ENCODE measurements at places on chromosomes 2 and 18.

GRCh38 chr2:179818546-179818945, 42.9 kb downstream of the ZNF385B start:
- no peak for DNase-seq

- no peak for DNase-seq
Observed at GRCh38 chr18:49874238-49874637, 60.9 kb upstream of the ACAA2 start.

DNA sequence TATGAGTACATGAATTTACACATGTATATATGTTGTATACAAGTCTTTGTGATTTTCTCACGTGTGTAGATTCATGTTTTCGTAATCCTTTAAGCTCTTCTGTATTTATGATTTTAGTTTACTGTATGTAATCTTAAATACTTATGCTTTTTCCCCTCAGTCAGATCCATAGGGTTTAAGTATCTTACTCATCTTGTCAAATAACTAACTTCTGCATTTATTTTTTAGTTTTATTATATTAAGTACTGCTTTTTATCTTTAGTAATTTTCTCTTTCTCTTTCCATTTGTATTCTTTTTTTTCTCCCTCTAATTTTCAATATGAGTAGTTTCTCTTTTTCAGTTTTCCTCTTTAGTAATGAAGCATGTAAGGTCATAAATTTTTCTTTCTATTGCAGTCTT, 179.4 kb downstream of the LCLAT1 start:
- no peak for DNase-seq

GRCh38 chr2:28895189-28895893, 874 bp downstream of the WDR43 start:
- DNase-seq, result peak; percentile 61

- no peak for DNase-seq
Observed at GRCh38 chr18:35770376-35771014, 189.0 kb downstream of the GALNT1 start.

- DNase-seq, result no peak
Observed at GRCh38 chr18:45353530-45353929, 261.7 kb upstream of the SLC14A2 start.

DNA sequence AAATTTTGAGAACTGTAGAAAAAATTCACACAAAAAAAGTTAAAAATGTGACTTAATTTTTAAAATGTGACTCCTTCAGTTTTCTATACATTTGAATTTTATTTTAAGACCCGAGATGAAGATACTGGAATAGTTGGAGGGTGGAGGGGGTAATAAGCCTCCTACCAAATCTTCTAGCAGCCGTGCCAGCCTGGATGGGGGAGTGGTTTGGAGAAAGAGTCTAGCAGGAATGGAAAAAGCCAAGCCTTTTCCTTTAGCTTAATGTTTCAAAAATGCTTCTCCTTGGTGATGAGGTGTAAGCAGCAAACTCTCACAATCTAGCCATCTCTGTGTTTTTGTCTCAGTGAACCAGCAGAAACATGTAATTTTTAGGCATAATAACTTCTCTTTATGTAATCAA, 14.7 kb downstream of the CASP8 start:
- no peak for DNase-seq

- no peak for DNase-seq
Observed at GRCh38 chr2:110820128-110820527, 87.8 kb downstream of the ACOXL start.

DNA sequence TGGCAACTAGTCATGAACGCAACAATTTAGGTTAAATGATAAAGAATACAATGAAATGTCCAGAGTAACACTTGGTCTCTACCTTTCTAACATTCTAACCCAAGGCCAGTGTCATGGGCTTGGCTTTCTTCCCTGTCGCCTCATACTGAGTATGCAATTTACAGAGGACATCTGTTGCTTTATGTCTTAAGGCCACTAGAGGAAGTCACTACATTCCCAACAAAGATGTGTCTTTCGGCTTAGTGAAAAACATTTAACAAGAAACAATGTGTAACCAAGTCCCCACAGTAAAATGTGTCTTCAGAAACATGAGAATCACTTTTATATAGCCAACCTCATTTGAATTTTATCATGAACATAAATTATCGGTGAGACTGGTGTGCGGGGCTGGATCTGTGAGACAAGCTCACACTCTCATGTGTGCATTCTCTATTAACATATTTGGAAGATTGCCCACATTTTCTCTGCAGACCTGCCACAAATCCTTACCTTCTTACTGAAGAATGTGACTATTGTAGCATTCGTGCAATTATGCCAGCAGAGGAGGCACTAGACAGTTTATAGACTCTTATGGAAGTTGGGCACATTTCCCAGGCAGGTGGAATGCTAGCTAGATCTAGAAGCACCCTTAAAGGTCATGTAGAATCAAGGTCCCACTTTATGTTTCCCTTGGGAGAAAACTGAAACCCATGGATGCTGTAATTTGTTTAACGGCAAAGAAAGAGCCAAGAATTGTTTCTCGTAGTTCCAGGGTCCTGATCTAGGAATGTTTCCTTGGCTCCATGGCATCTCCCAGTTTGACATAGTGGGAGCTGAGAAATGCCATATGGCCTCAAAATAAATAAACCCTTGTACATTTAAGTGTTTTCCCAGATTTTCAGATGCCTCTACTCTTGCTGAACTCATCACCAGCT, 101.8 kb downstream of the CD226 start:
- DNase-seq, result no peak

- DNase-seq, result no peak
Observed at GRCh38 chr2:83826577-83826976, 632.5 kb downstream of the SUCLG1 start.

GRCh38 chr2:198273660-198274059, 469.3 kb downstream of the PLCL1 start:
- DNase-seq, result no peak

DNA sequence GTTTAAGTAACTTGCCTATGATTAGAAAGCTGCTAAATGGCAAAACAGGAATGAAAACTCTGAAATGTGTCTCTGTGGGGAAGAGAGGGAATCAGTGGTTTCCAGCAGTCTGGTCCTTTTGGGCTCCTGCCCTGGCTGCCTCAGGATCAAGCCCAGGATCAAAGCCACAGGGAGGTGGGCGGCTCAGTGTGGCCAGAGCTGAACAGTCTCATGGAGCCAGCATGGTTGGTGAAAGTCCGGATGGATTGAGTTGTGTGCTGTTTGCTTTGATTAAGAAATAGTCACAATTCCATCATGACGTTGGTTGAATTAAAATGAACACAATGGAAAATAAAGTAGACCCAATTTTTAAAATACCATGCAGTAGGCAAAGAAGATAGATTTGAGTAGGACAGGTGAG, 344.2 kb downstream of the LPIN1 start:
- DNase-seq, result no peak

DNA sequence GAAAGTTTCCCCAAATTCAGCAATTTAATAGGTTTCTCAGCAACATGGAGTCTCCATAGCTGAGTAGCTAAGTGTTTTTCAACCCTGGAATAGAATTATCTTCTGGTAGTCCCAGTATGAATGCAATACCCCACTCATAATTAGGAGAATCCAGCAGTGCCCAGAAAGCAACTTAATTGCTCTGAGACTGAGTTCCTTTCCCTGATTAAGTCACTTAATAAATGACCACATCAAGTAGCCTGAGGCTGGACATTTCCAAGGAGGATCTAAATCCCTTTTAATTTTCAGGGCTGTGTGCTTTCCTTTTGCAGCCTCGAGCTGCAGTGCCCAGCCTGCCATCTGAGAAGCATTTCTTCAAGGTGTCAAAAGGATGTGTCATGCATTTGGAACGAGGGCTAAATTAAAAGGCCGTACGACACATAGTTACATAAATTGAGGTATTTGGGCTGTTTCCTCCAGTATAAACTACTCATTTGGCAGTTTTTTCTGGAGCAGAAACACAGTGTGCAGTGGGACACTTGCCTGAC, 17.7 kb upstream of the SIX2 start:
- no peak for DNase-seq

- DNase-seq, result no peak
Observed at GRCh38 chr2:24276349-24276899, 83.9 kb downstream of the ITSN2 start.

- no peak for DNase-seq
Observed at GRCh38 chr2:217798743-217799562, 203.8 kb downstream of the TNS1 start.

DNA sequence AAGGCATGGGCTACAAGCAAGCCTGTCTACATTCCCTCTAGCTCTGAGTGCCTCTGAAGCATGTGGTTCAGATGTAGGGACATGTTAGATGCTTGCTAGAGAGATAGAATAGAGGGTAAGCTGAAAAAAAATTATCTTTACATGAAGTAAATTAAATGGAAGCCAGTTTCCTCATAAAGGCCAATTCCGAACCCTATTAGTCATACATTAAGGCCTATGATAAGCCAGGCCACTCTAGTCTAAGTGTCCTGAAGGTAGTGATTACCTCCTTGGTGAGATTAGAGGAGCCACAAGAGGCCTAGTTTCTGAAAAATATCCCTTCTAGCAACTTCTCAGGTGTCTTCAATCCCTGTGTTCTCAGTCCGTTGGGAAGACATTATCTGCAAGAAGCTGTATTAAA, 72.4 kb upstream of the NPAS2 start:
- DNase-seq, result no peak

DNA sequence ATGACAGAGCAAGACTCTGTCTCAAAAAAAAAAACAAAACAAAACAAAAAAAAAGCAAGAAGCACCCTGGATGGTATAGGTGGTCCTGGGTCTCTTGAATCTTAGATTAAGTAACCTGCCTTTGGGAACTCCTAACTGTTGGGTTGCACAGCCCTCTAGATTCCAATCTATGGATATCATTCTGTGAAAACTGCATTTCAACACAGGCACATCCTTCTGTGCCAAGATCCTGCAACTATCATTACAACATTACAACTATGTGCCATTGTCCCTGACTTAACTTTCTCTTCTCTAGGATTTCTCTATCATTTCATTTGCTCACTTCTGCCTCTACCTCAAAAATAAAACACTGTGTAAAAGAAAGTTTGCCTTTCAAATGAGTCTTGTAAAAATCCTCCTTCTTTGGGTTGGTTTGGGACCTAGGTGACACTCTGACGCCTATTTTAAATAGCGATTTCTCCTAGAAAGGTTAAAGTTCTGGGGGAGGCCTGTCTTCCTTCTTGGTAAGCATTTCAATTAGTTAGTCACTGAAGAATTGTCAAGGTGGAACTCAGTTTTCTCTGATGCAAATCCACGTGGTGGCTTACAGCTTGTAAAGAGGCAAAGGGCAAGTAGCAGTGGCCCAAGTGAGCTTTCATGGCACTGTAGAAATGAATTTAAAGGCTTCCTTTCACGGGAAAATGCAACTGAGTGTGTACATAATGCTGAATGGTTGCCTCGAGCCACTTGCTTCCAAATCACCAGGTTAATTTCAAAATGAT, 9.2 kb downstream of the LGALSL start:
- DNase-seq, result no peak

DNA sequence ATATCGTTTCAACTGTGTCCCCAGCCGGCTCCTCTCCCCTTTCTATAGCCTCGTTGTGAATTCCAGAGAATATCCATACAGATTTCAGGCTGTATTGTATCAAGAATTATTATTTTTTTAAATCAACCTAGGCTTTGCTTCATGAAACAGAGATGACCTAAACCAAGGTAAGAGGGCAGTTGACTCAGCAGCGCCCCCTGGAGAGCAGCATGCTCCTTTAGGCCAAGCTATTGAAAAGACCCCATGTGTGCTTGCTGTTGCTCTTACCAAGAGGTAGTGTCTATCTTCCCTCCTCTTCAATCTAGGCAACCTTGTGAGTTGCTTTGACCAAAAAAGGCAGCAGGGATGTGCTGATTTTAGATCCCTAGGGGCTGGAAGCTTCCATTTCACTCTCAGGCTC, 426.7 kb upstream of the SMIM21 start:
- no peak for DNase-seq

GRCh38 chr2:143261986-143262385, 132.8 kb downstream of the ARHGAP15 start:
- peak; percentile 45 for DNase-seq

GRCh38 chr2:45344502-45344901, 266.6 kb downstream of the SRBD1 start:
- DNase-seq, result no peak

GRCh38 chr18:74463254-74463653, 6.1 kb upstream of the DIPK1C start:
- no peak for DNase-seq

GRCh38 chr2:120951693-120952092, 216.0 kb downstream of the GLI2 start:
- DNase-seq, result no peak

DNA sequence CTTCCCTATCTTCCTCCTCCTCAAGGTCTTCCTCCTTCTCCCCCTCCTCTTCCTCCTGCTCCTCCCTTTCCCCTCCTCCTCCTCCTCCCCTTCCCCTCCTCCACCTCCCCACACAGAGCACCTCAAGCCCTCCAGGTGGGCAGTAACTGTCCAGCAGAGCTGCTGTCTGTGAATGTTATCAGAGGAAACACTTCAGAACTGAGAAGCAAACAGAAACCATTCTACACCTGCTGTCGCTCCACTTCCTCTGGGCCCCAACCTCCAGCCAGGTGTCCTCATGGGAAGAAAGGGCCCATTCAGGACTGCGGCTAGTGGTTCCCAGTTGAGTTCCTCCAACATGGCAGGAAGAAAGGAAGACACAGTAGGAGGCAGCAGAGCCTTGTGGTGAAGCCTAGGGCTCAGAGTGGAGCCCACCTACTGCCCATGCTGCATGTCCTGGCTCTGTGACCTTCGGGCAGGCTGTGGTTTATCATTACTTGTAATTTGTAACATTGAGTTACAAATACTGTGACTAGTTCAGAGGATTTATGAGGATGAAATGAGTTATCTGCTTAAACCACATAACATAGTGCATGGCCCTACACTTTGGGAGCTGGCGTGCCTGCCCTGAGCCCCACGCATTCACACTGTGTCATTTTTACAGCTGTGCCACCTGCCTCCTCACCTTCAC, 165.9 kb upstream of the ID2 start:
- peak; percentile 30 for DNase-seq

- DNase-seq, result no peak
Observed at GRCh38 chr2:218970894-218971293, 11.4 kb downstream of the CDK5R2 start.

Data from stimulated activated CD4-positive, alpha-beta T cell treated with anti-CD3 and anti-CD28 coated beads, Interleukin-2, amount 100 ng/mL, for 24 hours (primary cell).